Naive thymus-derived CD8-positive, alpha-beta T cell (primary cell): ENCODE measurements at places on chromosomes 13 and 19. TPM values are rescaled to one million over a fixed set of nuclear protein-coding genes. Genes with fewer than 3 reads are reported as not detected.

GRCh38 chr13:41246969-41247680 lies 16.3 kb downstream of the MTRF1 start:
- no peak for DNase-seq
- peaks cover 11% of the 10 kb centered on the region for H3K4me1 ChIP-seq
- no peaks in the 10 kb centered on the region for H3K27me3 ChIP-seq
- no peak overlapping the region for H3K27ac ChIP-seq

GRCh38 chr13:85729296-85729695 lies 69.9 kb downstream of the SLITRK6 start:
- H3K27me3 ChIP-seq = no peaks in the 10 kb centered on the region
- no peaks in the 10 kb centered on the region for H3K4me1 ChIP-seq
- DNase-seq = no peak
- no peak overlapping the region for H3K27ac ChIP-seq
- H3K36me3 ChIP-seq = no peaks in the 10 kb centered on the region
- no peak overlapping the region for H3K4me3 ChIP-seq

DNA sequence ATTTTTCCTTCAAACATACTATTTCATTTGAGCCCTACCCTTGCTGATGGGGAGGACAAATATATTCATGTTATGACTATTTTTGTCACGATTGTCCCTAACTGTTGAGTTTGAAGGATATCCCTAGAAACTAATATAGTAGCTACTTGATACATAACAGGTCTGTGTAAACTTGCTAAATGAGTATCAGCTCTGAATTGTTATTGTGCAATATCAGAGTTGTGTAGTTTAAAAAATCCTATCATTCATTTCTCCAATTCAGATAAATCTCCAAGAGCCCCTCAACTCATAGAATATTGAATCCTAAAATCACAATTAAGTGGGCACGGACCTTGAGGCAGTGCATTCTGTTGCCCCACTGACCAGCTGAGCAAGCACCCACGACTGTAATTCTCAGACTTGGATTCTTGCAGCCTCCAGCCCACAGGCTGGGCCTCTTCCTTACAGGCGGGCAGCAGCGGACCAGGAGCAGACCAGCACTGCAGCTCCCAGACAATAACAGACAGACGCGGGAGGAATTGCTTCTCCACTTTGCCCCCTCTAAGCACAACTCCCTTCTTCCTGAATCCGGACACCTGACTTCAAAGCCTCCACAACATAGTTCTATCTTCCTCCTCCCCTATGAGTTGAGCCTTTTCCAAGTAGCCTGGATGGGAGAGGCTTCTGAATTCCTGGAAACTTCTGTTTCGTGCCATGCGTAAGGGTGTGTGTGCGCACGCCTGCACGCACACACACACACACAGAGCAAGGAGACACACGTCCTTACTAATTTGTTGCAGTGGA lies 337.6 kb upstream of the ARGLU1 start:
- no peak overlapping the region for H3K27ac ChIP-seq
- H3K4me1 ChIP-seq = no peaks in the 10 kb centered on the region
- H3K36me3 ChIP-seq = no peaks in the 10 kb centered on the region
- no peak overlapping the region for H3K4me3 ChIP-seq

- H3K4me1 ChIP-seq = peaks cover 6% of the 10 kb centered on the region
- H3K27ac ChIP-seq = peak overlapping the region; percentile 46
- H3K36me3 ChIP-seq = no peaks in the 10 kb centered on the region
- no peak for DNase-seq
- no peak overlapping the region for H3K4me3 ChIP-seq
- H3K27me3 ChIP-seq = peaks cover 26% of the 10 kb centered on the region
Measured at GRCh38 chr13:33205804-33206221, 79.7 kb downstream of the STARD13 start.

- peak overlapping the region; percentile 60 for H3K27ac ChIP-seq
- H3K4me3 ChIP-seq = no peak overlapping the region
- H3K36me3 ChIP-seq = peaks cover 11% of the 10 kb centered on the region
- DNase-seq = peak; percentile 64
- H3K27me3 ChIP-seq = no peaks in the 10 kb centered on the region
Measured at GRCh38 chr19:38634757-38635482, 12.5 kb upstream of the ACTN4 start.

Gene F7
- 0.14 TPM for total RNA-seq

Gene F2RL3
- total RNA-seq = not detected
